Activated CD4-positive, alpha-beta T cell treated with anti-CD3 and anti-CD28 coated beads, Interleukin-2, Interleukin-4, amounts not matched to agents 100 ng/mL and 50 ng/mL, durations not matched to agents 16 hours and 8 hours (primary cell): ENCODE measurements at places on chromosomes 16 and 17.
A peak's percentile ranks its signal among the peaks of the same experiment; 100 is the strongest.

- no peak for DNase-seq
These were observed 256.6 kb downstream of the CPPED1 start for GRCh38 chr16:12546918-12547607.

DNA sequence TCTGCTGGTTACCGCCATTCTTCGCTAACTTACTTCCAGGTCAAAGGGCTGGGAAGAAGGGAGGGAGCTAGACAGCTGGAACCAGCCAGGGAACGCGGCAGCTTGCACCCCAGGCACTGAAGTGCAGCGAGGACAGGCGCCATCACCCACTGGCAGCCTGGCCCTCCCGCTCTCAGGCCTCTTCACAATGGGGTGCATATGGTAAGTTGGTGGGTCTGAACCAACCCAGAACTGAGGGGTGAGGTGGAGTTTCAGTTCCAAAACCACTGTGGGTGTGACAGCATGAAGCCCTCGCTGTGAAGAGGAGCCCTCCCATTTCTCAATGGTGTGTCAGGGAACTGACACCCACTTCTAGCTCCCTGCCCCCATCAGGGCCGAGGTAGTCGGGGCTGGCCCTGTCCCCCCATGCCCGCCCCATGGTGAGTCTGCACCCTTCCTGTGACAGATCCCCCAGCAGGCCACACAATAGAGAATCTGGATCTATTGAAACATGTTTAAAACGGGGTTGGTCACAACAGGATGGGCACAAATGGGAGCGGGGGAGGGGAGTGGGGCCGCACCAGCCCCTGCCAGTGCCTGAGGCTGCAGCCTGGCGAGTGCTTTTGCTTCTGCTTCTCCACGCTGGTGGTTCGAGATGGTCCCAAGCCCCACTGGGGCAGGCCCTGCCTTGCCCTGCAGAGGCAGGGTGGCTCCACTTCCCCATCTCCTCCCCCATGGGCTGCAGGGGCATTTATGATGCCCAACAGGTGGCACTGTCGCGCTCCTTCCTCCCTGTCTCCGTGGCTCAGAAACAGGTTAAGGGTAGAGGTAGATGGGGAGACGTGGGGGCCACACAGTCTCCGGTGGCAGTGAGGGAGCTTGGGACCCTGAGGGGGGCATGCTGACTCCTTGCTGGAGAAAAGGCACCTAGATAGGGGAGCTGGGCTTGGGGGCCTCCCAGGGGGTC is 2.3 kb downstream of the LIMD2 start:
- peak; percentile 85 for DNase-seq

DNA sequence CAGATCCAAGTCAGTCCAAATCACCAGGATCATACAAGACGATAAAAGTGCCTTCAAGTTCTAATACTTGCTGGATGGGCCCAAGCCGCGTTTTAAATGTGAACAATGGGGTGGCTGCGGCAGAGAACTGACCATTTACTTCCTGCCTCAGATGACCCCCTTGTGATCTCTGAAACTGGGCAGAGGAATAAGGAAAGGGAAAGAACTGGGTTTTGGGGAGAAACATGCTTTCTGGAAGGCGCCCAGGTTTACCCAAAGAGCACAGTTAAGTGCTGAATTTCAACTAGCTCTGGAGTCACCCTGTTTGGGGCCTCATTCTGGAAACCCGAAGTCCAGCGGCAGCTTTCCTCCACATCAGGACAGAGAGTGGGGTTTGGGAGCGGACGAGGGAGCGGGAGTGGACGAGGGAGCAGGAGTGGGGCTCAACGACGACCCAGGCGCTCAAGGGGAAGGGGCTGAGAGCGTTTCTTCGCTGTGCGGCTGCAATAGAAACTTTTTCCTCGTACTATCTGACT is 1.6 kb downstream of the FAM20A start:
- DNase-seq, result no peak

GRCh38 chr16:58345574-58346354 is 46.5 kb upstream of the GINS3 start:
- DNase-seq, result no peak

DNA sequence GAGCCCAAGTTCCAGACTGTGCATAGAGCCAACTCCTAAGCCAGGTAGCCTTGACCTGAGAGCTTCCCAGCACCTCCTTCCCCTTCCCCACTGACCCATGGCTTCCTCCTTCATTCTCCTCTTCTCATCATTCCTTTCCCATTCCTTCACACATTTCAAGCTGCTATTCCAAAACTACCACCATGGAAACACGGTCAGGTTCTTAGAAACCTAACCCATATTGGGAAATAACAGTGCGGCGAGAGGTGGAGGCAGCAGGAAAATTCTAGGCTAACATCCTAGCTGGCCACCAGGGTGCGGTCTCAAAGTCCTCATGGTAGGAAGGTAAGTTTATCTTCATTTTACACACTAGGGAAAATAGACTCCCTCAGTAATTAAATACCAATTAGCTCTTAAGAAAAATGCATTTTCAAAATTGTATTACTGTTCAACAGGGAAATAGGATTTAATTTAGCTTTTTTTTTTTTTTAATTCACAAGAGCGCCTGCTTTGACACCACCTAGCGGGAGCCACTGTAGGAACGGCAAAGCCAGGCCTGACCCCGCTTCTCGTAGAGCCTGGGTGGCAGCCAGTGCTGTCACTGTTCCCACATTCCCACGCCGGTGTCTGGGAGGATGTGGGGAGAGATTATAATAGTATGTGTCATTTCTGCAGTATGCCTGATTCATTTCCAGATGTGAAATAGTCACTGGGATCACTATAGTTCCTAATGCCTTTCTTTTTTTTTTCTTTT is 14.0 kb upstream of the SPHK1 start:
- DNase-seq, result no peak

DNA sequence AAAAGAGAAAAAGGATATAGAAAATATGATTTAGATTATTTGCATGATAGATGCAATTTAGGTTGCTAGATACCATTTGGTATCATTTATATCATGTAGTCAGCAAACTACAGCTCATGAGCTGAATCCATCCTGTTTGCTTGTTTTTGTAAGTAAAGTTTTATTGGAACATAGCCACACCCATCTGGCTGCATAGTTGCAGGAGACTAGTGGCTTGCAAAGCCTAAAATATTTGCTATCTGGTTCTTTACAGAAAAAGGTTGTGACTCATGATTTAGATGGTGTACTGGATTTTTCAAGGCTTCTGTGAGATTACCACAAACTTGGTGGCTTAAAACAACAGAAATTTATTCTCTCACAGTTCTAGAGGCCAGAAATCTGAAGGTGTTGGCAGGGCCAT is 49.9 kb downstream of the MAP2K4 start:
- DNase-seq, result no peak
